Pancreas (tissue), 10 donors: ENCODE measurements at places on chromosomes 12 and 14. TPM values are rescaled to one million over a fixed set of nuclear protein-coding genes. Genes with fewer than 3 reads are reported as not detected.
A peak's percentile ranks its signal among the peaks of the same experiment; 100 is the strongest.

Gene KRT82
- not detected for total RNA-seq

Gene METTL25
- 9.5 TPM for total RNA-seq

Gene PMCH
- total RNA-seq: not detected

Gene PTGDR
- total RNA-seq: not detected

Gene AICDA
- not detected for total RNA-seq

Gene SOCS4
- 7.0 TPM for total RNA-seq

Gene CCNB1IP1
- total RNA-seq: 21.1 TPM

GRCh38 chr14:85310491-85311272, 219.3 kb upstream of the FLRT2 start:
- DNase-seq: no peak

- DNase-seq: no peak
Measured at GRCh38 chr12:92393504-92393903, 247.9 kb upstream of the BTG1 start.

GRCh38 chr12:11882301-11883019, 188.3 kb upstream of the BCL2L14 start:
- no peak for DNase-seq

DNA sequence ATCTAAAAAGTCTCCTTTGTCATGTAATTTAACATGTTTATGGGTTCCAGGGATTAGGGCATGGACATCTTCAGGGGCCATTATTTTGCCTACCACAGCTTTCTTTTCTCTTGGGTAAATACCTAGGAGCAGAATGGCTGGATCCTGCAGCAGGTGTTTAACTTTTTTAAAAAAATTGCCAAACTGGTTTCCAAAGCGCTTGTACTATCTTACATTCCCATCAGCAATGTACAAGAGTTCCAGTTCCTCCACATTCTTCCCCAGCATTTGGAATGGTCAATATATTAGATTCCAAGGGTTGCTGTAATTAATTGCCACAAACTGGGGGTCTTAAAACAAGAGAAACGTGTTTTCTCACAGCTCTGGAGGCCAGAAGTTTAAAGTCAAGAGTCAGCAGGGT, 27.7 kb upstream of the MYL2 start:
- no peak for DNase-seq

GRCh38 chr12:70823182-70823976, 97.2 kb downstream of the PTPRR start:
- DNase-seq: no peak

GRCh38 chr12:95548056-95548538, 3.2 kb downstream of the USP44 start:
- DNase-seq: peak; percentile 49

DNA sequence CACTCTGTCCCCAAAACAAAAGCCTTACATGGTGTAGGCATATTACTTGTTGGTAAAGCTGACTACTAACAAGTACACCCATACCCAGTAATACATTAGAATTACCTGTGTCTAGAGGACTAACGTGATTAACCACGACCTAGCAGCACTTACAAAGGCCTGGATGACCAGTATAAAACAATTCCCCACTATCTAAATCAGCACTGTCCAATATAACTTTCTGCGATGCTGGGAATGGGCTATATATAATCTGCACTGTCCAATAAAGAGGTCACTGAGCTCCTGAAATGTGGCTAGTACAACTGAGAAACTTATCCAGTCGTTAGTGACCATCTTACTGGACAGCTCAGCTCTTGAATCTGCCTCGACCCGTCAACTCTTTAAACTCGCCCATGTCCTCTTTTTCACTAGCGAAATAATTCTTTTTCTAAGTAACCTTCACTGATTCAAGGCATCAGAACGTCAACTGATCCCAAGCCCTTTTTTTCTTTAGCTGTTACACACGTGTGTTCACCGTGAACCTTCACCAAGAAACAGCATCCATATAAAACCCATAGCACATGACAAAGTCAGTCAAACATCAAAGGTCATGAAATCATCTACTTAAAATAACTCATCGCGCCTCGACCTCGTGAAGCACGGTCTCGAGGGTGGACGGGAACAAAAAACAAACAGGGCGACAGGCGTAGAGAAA, 905 bp upstream of the CIPC start:
- DNase-seq: no peak

GRCh38 chr12:107760207-107760808, 629 bp downstream of the PRDM4 start:
- DNase-seq: peak; percentile 70

DNA sequence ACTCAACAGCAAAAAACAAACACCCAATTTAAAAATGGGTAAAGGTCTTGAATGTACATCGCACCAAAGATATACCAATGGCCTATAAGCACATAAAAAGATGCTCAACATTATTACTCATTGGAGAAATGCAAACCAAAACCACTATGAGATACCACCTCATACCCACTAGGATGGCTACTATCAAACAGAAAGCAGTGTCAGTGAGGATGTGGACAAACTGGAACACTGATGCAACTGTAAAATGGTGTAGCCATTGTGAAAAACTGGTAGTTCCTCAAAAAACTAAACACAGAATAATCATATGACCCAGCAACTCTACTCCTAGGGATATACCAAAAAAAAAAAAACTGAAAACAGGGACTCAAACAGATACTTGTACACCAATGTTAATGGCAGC, 49.3 kb downstream of the CDK17 start:
- DNase-seq: no peak

DNA sequence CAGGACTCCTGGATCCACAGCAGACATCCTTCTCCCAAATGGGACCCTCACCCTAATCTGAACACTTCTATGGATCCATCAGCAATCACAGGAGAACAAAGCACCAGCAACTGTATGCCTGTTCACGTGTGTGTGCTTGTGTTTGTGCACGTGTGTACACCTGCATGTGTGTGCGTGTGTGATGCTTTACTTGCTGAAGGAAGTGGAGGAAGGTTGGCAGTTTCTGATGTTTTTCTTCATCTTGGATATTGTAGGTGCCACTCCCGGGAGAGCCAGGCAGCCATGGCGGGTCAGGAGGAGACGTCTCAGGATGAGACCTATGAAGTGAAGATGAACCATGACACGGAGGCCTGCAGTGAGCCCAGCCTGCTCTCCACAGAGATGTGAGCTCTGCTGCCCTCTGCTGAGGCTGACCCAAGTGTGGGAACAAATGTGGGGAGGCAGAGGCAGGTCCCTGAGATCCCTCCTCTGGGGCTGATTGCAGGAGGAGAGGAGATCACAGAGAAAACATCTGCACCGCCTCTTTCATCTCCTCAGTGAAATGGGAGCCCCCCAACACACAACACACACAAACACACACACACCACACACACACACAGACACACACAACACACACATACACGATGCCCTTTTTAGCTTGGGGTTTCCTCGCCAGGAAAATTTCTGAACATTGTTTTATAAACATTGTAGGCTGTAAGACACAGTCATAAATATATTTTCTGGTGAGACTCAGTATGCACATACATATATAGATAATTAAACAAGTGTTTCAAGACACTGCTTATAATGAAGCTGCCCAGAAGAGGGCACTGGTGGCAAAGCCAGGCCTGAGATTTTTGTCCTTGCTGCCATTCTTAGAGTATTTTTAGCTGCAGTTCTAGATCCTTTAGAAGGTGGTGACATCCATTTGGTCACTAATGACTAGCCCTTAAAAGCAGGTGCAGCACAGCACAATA, 112.2 kb upstream of the FKBP4 start:
- no peak for DNase-seq

DNA sequence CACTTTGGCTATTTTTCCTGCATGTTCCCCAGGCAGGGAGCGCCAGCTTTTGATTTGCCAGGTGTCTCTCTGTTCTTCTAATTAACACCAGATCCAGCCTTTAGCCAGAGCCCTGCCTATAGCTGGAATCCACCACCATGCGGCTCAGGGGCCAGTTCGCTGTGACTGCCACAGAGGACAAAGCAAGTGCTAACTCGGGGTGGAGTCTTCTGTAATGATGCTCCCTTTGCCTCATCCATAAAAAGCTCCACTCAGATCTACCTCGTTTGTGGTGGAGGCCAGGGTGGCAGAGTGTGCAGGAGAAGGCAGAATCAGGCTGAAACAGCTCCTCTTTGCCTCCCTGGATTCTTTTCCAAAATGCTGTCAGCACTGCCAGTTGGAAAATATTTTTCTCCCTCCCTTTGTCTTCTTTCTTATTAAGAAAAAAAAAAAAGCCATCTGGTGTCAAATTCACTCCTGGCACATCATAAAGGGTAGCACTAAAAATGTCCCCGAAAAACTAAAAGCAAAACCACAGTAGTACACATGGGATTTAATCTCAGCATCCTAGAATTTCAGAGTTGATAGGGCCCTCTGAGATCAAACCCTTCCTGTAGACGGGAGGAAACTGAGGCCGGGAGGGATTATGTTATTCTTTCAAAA, 18.0 kb upstream of the CTDSP2 start:
- DNase-seq: no peak

- no peak for DNase-seq
Measured at GRCh38 chr12:71948390-71948789, 9.7 kb downstream of the TPH2 start.

DNA sequence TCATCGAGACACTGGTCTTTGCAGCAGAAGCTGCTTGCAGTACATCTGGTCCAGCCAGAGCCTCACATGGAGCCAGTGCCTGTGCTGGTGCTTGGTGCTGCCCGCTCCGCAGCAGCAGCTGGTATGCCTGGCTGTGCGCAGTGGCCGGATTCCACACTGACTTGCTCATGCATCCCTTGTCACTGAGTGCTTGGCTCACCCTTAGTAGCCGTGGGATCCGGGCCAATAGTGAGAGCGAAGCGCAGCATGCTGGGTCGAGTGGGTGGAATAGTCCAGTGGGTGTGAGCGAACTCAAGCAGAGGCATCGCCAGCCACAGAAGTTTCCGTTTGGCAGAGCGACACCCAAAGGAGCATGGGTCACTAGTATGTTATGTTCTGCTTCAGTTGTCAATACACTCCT, 10.1 kb upstream of the FBXO33 start:
- no peak for DNase-seq

DNA sequence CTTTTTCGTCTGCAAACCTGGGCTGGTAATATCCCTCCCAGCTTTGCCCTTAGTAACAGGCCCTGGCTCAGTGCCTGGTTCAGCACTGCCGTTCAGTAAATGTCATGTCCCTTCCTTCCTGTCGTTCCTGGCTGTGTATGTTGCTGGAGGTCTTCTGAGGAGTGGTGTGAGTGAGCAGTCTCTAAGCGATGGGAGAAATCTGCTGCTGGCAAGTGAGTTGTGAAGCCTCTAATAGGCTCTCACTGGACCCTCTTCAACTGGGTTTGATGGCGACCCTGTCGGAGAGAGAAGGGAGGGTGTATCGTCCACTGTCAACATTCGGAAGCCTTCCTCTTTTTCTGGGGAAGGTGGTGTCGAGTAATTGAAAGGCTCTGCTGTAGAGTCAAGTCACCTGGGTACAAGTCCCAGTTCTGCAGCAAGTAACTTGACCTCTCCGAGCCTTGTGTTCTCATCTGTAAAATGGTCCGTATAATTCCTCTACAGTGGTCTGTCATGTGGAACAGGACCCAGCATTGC, 62.8 kb downstream of the HRK start:
- DNase-seq: no peak

DNA sequence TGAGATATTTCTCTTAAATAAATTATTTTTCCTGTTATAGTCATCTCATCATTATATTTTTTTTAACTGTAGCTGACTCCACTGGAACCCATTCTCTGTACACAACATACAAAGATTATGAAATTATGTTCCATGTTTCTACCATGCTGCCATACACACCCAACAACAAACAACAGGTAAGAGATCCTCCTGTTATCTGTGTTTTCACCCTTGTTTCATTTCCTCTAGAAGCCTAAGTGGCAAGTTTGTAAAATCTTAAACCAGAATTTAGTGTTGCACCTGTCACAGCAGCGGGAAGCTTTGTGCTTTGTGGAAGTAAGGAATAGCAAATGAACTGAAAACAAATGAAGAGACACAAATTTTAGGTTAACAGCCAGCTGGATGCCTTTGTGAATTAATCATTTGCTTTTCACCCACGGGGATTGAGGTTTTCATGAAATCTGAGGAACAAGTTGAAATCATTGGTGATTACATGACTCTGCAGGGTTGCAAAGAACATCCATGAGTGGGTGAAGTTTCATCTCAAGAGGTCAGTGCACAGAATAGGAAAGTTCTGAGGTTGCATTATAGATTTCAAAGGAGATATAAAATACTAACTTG, 273.9 kb upstream of the RGS6 start:
- DNase-seq: no peak

DNA sequence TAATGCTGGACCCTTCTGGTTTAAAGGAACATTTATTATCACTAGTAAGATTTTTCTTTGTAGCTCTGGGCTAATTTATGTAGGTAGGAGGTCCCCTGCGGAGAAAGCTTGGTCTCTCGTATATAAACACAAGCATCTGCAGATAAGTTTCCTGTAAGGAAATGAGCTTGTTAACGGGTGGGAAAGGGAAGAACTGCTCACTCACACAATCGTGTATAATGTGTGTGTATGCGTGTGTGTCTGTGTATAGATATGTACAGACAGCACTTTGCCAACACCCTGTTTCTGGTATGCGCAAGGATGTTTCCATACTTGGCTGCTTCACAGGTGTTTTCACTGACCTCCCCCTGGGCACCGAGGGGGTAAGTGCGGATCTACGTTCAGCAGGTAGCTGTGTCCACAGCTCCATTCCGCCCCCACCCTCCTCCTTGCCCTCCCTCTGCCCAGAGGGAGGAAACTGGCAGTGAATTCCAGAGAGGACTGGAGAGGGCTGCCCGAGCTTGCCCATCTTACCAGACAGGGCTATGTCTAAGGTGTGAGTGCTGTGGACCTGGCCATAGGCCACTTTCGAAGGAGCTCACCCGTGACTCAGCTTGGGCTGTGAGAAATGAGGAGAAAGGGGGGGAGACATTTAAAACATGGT, 65.2 kb downstream of the NINJ2 start:
- DNase-seq: no peak

- no peak for DNase-seq
Measured at GRCh38 chr12:54421879-54422250, 2.8 kb upstream of the ITGA5 start.

DNA sequence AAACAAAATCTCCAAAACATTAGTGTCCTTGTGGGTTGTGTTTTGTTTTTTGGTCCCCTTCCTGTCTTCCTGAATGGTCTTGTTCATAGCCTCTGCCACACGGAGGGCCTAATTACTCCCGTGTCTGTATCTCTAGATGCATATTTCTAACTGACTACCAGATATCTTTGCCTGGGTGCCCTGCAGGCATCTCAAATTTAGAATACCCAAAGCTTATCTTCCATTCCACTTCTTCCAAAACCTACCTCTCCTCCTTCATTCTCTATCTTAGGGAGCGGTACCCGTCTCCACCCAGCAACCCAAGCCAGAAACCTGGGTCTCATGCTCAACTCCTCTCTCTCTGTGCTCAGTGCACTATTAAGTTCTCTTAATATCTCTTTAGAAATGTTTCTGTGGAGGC, 10.9 kb upstream of the METAP2 start:
- DNase-seq: no peak
